ENCODE measurements at places on chromosomes 2 and 18. TPM values are rescaled to one million over a fixed set of nuclear protein-coding genes. Genes with fewer than 3 reads are reported as not detected.

ACMSD gene
- not detected for total RNA-seq

GKN2 gene
- total RNA-seq: not detected

ERFE gene
- total RNA-seq: 3.3 TPM

DNAH7 gene
- total RNA-seq: 0.27 TPM

FHOD3 gene
- total RNA-seq: 8.7 TPM

GALNT3 gene
- total RNA-seq: 17.1 TPM

GRCh38 chr2:6927186-6927585 is 10.0 kb downstream of the RNF144A start:
- DNase-seq: no peak

DNA sequence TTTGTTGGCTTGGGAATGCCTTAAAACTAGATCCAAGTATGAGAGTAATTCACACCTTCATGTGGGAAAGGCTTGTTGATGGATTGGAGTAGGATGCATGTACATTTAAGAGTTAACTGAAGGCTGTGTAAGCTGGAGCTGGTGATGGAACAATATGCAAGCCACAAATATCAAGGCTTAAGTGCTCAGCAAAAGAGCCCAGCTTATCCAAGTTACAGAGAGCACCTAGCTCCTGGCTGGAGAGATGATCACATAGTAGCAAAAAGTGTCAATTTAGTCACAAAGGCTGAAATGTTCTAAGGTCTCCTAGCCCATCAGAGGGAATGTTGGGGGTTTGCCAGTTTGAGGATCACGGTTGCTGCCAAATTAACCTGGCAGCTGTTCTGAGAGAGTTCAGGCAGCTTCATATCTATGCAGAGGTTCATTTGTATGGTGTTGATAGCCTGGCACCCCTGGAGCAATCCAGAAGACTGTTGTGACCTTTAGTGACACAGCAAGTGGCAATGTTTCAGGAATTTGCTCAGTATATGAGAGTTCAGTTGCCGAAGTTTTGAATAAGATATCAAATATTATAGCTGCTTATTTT is 228.2 kb downstream of the DOK6 start:
- no peak for DNase-seq

GRCh38 chr2:172704072-172704936 is 31.3 kb upstream of the RAPGEF4 start:
- peak; percentile 79 for DNase-seq

DNA sequence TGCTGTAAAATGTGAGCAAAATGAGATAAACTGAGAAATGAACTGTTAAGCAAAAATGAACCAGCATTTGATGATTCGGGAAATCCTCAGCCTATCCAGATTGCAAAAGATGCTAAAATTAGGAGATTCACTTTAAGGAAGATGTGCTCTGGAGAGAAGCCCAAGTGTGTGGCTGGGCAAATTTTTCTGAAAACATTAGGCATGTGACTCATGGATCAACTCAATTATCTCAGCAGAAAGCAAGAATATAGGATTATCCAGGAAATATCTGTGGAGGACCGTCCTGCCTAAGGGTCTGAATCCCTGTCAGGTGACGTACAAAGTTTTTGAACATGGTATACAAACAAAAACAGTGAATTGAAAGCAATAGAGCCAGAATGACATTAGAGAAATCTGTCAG is 1268.3 kb upstream of the TMEFF2 start:
- no peak for DNase-seq

DNA sequence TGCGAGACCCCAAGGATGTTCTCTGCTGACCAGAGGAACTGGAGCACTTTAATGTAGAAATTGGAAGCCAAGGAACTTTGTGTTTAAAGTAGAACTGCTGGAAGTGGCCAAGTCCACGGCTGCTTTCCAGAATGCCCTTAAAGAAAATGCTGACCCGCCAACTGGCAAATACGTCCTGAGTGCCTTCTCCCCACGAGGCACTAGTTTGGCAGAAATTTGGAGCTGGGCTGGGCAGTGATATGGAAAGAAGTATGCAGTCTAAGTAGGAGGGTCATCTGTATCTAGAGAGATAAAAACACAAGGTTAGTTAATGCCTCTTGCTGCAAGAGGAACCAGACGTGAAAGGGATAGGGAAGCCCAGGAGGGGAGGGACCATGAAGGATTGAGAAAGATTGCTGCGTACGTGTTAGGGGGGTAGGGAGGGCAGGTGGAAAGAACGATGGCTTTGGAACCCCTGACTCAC is 59.3 kb upstream of the RFX8 start:
- DNase-seq: peak; percentile 9

DNA sequence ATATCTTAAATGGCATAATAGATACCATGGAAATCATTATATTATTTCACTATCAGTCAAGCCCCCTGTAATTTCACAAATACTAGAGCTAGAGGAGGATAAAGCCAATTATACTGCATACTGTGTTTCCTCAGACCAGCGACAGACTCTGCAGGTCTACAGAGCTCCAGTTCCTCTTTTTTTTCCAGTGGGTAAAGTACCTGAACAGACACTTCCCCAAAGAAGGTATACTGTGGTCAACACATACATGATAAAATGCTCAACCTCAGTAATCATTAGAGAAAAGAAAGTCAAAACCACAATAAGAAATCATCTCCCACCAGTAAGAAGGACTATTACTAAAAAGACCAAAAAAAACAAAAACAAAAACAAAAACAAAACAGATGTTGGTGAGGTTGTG is 44.6 kb downstream of the SCN7A start:
- DNase-seq: no peak

DNA sequence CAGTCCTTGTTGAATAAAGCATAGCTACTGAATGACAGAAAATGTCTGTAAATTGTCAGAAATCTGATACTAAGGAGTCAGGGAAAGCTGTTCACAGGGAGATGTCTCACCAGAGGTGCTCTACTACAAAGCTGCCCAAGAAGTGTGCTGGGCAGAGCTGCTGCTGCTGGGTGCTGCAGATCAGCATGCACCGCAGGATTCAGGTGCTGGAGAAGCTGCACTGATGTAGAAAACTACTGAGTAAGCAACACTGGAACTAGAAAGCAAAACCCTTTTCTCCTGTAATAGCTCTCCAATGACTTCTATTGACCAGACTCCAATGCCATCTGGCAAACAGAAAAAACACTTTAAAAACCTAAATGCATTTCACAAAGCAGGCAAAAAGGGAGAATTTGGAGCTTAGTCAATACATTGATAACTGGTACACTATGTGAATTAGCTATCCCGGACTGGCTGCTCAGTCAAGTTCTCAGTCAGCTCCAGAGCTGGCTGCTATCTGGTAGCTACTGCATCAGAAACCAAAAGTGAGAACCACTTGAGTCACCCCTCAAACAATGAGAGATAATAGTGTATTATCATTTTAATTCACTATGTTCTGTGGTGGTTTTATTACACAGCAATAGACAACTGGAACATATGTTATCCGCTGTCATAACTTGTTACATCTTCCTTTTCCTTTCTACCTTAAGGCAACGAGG is 493.1 kb downstream of the CPS1 start:
- DNase-seq: no peak

GRCh38 chr2:206873423-206873822 is 65.9 kb upstream of the CPO start:
- no peak for DNase-seq

GRCh38 chr2:74569686-74570085 is 15.2 kb downstream of the DOK1 start:
- DNase-seq: no peak

- DNase-seq: no peak
These were observed 65.4 kb upstream of the VRK2 start for GRCh38 chr2:57981083-57981768.

DNA sequence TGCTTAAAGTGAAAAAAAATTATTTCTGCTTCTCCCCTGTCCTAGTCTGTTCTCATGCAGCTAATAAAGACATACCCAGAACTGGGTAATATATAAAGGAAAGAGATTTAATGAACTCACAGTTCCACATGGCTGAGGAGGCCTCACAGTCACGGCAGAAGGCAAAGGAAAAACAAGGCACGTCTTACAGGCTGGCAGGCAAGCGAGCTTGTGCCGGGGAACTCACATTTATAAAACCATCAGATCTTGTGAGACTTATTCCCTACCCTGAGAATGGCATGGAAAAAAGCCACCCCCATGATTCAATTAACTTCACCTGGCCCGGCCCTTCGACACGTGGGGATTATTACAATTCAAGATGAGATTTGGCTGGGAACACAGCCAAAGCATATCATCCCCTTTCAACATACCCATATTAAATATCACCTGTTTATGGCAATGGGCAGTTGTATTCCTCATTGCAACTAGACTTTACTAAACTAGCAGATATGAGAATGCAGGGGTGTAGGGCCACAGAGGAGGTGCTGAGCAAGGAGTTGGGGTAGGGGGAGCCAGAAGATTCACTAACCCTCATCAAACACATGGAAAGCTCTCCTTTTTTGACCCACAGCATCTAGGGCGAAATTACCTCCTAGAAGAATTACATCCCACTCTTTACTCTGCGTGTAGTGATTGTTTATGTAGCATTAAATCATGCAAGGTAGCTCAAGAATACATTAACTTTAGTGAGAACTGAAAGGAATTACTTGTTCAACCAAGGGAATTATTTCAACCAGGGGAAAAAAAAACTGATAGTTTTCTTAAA is 183.3 kb upstream of the DOK6 start:
- DNase-seq: no peak

DNA sequence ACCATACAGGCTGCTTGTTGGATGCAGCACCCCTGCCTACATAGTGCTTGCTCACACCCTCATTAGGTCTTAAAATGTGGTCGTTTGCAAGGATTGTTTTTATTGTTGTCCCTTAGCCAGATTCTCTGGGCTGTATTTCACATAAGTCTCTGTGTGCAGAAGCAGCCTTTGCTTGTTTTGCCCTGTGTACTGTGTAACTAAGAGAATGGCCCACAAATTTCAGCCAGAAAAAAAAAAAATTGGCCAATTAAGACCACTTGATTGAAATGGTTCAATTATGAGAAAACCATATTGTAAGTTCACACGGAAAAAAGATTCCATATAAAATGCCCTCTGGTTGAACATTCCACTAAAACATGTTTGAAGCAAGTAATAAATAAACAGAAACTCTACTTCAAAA is 377.1 kb upstream of the SOX11 start:
- DNase-seq: no peak

Measured in GM23338 (cell line).